Stimulated activated CD4-positive, alpha-beta T cell treated with anti-CD3 and anti-CD28 coated beads, Interleukin-12 subunit alpha, Interleukin-12 subunit beta, amount 100 ng/mL, for 24 hours (primary cell): ENCODE measurements at places on chromosomes 12 and 14.

DNA sequence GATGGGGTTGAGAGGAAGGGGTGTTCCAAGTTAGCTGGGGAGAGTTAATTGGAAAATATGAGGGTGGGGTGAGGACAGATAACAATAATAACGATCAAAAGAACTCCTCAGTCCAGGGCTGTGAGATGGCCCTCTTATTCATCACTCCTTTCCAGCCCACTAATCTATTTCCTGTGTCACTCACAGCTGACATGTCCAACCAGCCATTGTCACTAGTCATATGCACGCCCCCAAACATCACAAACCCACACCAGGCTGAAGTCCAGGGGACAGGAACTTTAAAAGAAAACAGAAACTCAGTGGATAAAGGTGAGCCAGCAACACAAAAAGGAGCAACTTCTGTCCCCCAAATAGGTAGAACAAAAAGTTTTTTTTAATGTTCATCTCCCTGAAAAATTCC is 911 bp downstream of the CALCOCO1 start:
- DNase-seq, result no peak

DNA sequence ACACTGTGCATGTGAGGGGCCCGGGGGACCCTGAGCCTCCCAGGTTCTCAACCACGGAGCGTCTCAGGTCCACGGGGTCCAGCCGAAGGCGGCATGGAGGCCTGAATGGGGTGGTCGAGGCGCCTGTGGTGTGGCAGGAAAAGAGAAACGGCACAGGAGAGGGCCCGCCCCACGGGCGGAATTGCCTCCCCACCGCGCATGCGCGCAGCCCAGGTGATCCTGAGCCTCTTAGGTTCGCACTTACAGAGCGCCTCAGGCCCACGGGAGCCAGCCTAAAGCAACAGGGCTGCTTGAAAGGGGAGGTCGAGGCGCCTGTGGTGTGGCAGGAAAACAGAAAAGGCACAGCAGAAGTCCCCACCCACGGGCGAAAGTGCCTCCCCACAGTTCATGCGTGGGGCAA is 311.0 kb downstream of the ALG10 start:
- DNase-seq, result no peak

- no peak for DNase-seq
Observed at GRCh38 chr12:51726931-51727330, 121.6 kb downstream of the FIGNL2 start.

DNA sequence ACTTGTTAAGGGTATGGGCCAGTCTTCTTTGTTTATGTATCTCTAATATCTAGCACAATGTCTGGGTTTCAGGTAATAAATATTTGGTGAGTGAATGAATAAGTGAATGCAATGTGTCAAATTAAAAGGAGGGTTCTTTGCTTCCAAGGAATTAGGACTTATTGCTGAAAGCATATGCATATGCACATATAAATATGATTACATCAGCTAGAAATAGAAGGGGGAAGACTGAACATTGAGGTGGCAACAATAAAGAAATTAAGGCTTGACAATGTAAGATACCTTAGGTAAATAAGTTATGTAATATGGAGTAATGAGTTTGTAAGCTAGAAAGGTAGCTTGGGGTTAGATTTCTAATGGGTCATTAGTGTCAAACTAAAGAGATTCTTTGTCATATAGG is 37.7 kb downstream of the KCNMB4 start:
- no peak for DNase-seq

- DNase-seq, result no peak
Observed at GRCh38 chr14:104428860-104429259, 150.7 kb upstream of the C14orf180 start.

DNA sequence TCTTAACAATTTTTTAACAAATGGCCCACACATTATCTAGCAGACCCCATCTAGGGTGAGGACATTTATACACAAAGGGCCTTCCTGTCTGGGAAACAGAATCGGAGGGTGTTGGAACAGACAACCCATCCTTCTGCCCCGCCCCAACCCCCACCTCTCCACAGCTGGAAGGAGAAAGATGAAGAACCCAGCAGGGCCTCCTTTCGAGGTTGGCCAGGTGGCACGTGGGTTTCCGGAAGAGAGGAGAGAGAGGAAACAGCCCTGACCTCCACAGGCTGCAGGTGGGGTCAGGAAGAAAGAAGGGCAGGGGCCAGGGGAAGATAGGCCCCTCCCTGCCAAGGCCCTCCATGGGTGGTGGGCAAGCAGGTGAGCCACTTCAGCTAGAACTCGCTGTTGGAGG is 57.2 kb downstream of the LRRC74A start:
- DNase-seq, result no peak

DNA sequence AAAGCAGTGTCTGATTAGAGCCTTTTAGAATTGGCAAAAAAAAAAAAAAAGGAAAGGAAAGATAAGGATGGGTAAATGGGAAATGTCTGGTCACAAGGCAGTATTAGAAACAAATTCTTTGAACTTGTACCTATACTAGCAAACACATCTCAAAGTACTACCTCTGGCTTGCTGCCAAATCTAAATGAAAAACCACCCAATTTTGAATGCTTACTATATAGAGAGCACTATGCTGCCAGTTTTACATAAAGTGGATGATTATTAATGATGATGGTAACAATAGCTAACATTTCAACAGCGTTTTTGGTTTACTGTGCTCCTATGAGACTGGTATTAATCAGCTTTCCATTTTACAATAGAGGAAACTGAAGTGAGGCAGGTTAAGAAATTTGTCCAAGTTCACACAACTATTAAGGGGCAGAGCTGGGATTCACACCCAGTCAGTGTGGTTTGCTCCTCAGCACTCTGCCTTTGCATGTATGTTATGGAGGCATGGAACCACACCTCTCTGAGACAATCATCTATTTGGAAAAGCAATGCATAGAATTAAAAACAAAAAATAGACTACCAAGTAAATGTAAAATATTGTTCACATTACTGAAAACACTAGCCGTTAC is 34.2 kb downstream of the ATP2B1 start:
- DNase-seq, result no peak

- no peak for DNase-seq
Observed at GRCh38 chr12:118958520-118958919, 22.8 kb upstream of the SRRM4 start.

DNA sequence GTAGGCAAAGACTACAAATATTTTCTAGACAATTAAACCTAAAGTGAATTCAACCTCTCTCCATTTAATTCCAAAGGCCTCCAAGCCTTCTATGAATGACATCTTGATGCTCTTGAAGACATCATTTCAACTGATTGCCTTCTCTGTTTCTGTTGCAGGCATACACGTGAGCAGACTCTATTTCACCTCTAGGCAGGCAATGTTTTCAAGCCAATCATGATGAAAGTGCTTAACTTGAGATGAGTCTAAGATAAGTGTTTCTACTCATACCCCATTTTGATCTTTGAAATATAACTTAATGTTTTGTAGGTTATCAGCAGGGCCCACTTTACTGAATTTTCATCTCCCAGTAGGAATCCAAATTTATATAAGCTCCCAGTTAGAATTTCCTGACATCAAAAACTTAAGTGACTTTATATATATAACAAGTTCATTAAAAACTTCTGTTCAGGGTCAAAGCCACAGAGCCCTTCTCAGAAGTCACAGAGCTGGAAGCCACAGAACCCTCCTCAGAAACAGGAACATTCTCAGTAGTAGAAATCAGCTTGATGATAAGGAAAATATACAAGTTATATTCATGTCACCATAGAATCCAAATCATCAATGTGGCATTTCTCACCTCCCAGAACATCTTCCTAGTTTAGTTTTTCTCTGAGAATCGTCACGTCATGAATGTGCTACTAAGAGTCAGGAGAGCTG is 108.5 kb downstream of the PHLDA1 start:
- no peak for DNase-seq

DNA sequence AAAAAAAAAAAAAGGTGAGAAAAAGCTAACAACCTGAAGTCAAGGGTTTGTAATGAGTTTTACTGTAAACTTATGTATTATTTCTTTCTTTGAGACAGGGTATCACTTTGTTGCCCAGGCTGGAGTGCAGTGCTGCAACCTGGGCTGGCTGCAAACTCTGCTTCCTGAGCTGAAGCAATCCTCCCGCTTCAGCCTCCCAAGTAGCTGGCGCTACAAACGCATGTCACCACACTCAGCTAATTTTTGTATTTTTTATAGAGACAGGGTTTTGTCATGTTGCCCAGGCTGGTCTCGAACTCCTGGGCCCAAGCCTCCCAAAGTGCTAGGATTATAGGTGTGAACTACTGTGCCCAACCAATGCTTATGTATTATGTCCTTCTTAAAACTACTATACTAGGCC is 9.2 kb downstream of the ATF7 start:
- no peak for DNase-seq

DNA sequence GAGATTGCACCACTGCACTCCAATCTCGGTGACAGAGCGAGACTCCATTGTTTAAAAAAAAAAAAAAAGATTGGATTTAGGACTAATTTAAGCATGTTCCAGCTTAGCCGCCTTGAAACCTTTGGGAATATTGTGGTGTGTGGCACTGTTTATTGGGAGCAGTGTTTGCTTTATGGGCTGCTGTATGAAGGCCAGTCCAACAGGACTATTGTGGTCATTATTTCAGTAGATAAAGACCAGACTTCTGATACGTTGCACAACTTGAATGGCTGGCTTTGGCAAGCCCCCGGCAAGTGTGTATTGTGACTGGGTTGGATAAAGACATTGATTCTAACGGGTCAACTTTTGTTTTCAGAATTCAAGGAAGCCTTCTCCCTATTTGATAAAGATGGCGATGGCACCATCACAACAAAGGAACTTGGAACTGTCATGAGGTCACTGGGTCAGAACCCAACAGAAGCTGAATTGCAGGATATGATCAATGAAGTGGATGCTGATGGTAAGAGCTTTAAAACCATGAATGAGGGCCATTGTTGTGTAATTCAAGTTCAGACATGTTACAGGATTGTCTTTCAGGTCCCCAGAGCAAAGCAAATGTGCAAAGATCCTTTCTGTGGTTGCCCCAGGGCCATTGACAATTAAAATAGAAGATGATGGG is 4.2 kb downstream of the CALM1 start:
- DNase-seq, result no peak

- no peak for DNase-seq
Observed at GRCh38 chr14:105167303-105168092, 1.1 kb downstream of the JAG2 start.

DNA sequence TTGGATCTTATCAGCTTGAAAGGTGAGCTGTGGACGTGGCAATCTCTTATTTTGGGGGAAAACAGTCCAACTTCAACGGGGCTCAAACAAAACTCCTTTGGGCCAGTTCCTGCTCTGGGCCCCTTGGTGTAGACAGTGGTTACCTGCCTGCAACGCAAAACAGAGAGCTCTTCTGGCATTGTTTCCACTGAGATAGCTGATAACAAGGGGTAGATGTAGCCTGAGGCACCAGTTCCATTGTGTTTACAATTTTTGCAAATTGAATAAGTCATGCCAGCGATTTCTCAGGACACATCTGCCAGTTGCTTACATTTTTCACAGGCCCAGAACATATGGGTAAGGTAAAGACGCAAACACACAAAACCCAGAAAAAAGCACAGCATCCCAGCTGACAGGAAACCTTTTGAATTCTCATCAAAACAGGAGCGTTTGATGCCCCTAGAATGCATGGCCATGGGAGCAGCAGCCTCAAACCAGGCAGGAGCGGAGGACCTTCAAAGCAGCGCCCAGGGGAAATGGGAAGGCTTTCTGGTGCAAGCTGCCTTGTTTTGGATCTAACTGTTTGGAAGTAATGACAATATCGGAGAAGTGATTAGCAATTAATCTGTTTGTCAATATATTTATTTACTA is 259.7 kb downstream of the AACS start:
- no peak for DNase-seq

DNA sequence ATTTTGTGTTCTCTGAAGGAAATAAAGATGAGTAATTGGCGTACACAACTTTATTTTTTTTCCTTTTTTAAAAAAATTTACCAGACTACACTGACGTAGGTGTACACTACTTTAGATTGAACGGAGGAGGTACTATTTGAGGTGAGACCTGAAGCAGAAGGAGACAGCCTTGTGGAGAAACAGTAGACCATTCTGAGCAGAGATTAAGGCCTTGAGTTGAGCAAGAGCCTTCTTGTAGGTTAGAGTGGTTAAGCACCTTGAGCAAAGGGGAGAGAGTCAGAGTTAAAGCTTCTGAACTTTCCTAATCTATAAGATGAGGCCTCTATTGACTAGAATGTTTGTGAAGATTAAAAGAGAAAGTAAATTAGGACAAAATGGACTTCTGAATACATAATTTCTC is 2.5 kb downstream of the LEMD3 start:
- no peak for DNase-seq

DNA sequence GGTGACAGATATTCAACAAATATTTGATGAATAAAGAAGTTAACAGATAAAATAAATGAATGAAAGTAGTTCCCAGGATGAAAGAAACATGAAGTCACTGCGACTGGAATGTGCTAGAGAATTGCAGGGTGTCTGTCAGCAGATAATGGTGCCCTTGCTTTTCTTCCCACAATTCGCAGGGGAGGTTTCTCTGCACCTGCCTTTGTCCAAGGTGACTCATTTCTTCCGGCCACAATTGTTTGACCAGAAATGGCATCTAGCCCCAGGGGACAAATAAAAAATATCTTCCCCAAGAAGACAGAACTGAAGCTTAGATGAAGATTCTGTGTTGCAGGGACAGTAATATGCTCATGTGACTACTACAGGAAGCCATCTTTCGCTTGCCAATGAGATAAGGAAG is 316.1 kb upstream of the TBX3 start:
- no peak for DNase-seq
